Hematopoietic multipotent progenitor cell treated with erythropoietin and hydrocortisone succinate and interleukin-3 and kit ligand, for 6 days (in vitro differentiated cells): ENCODE measurements at places on chromosomes 2 and 18.

GRCh38 chr2:187233811-187234210, 214.2 kb downstream of the CALCRL start:
- DNase-seq, result no peak

- no peak for DNase-seq
These were observed 48.3 kb downstream of the CDH2 start for GRCh38 chr18:28128659-28128980.

- no peak for DNase-seq
These were observed 185.0 kb downstream of the LTBP1 start for GRCh38 chr2:33131749-33132148.

- peak; percentile 51 for DNase-seq
These were observed 29.7 kb downstream of the IKZF2 start for GRCh38 chr2:213121690-213122089.

GRCh38 chr2:128314348-128315121, 4.1 kb downstream of the HS6ST1 start:
- no peak for DNase-seq
